Stimulated activated CD4-positive, alpha-beta T cell treated with anti-CD3 and anti-CD28 coated beads, Interleukin-15, amount 100 ng/mL, for 1 hour (primary cell): ENCODE measurements at places on chromosomes 12 and 14.

DNA sequence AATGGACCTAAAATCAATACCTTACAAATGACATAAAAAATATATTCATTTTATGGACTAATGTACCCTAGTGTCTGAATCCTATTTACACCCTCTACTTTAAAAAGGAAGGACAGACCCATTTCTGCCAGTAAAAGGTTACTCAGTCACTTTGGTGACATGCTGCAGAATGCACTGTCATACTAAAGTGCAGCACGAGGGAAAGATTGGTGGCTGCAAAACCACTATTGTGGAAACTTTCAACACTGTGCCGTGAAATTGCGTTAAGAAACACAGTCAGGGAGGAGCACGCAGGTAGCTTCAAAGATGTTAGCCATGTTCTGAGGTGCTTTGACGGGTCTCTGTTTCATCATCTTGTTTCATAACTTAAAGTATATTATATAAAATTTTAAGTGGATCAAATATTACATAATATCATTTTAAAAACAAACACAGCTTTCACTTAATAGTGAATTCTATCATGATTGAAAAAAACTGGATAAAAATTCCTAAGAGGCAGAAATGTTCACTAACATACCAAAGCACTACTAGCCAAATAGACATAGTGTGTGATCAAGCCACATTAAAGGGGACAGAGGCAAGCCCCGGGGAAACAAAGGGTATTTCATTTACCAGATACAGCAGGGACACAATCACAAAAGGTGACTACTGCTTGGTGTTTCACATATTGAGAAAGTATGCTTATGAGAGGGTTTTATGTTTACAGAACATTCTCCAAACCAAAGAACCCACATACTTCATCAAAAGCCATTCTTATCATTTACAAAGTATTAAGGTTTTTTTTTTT, 330.8 kb upstream of the SOX5 start:
- no peak for DNase-seq

GRCh38 chr14:61438860-61439765, 117.7 kb downstream of the PRKCH start:
- DNase-seq: no peak

- DNase-seq: no peak
Observed at GRCh38 chr14:77830692-77831091, 30.8 kb downstream of the ADCK1 start.

GRCh38 chr14:20846560-20846959, 43.9 kb upstream of the RNASE1 start:
- DNase-seq: no peak

- no peak for DNase-seq
Observed at GRCh38 chr12:68876461-68876860, 56.5 kb downstream of the CPM start.

GRCh38 chr12:40819436-40820108, 127.3 kb downstream of the CNTN1 start:
- DNase-seq: no peak

DNA sequence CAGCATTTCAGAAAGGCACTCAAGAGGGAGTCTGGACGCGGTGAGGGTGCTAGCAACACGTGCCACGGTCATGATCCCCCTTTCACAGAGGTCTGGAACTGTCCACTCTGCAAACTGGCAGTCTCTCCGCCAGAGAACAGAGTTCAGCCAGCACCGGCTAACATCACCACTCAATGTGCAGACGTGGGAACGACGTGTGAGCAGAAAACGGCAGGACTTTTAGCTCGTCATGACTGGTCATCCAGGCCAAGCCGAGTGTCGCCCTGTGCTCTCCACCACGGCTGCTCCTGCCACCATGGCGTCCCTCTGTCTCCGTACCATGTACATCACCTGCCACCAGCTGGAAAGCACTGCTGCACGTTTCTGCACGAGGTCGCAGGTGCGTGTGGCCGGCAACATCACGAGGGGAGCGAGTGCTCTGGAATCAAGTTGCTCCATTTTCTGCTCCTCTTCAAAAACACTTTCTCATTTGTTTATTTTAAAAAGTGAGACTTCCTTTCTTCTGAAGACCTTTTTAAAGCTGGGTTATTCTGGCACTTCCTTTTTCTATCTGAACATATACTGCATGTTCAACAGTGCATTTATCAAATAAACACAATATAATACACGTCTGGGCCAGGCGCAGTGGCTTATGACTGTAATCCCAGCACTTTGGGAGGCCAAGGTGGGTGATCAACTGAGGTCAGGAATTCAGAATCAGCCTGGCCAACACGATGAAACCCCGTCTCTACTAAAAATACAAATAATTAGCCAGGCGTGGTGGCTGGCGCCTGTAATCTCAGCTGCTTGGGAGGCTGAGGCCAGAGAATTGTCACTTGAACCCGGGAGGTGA, 28.0 kb downstream of the SLC15A4 start:
- DNase-seq: no peak

DNA sequence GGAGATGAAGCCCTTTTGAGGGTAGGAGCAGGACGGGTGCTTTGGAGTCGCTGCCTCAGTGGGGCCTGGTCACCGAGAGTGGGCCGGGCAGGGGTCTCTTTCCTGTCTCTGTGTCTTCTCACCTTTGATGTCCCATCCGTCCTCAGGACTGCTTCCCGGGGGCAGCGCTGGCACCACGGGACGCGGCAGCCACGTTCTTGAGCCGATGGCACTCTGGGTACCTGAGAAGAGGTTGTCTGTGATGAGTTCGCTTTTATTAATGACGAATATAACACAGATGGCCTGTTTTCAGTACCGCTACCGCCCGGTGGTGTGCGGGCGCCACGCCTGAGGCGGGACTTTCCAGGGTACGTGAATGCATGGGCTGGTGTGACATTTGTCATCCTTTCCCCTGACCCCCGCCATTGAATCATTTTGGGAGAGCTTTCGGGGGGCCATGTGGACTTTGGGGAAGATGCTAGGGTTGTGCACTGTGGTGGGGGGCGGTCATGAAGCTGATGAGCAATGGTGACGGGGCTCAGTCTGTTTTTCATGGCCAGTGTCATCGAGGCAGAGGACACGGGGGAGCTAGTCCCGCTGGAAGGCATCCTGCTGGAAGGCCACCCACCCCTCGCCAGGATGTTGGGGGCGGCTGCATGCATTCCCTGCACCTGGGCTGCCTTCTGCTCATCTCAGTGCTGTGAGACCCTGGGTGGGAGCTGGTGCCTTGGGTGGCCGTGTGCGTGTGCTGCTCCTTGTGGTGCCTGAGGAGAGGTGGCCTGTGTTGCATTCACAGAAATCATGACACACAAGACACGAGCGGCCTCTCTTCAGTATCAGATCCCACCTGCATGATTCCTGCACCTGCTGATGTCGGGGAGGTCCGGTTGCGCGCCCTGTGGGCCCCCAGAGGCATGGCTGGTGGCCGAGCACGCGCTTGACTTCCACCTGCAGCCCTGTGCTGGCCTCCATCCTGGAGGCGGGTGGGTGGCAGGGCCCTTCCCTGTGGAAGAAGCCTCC, 162.5 kb upstream of the RTL1 start:
- no peak for DNase-seq

- no peak for DNase-seq
Observed at GRCh38 chr12:96422192-96422591, 22.0 kb upstream of the CDK17 start.

DNA sequence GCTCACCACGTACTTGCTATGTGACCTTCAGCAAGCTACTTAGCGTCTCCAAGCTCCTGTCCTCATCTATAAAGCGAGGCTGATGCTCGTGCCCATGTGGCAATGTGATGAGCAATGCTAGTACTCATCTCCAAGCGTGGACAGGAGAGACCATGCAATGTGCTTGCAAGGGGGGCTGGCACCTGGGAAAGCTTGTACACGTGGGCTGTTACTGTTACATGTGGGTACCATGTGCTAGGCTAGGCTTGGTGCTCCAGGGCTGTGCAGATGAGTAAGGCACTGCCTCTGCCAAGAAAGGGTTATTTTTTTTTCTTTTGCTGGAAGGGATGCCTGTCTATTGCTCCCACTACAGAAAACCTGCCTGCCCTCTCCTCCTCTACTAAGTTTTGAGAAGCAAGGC, 46.6 kb downstream of the TSPAN11 start:
- DNase-seq: no peak

GRCh38 chr12:124332058-124332672, 37.3 kb downstream of the RFLNA start:
- DNase-seq: no peak

- DNase-seq: no peak
Observed at GRCh38 chr12:50365709-50366406, 30.6 kb downstream of the FAM186A start.

GRCh38 chr12:19830446-19830845, 391.2 kb downstream of the AEBP2 start:
- no peak for DNase-seq
